ENCODE measurements at places on chromosomes 13 and 19.

- DNase-seq, result no peak
Observed at GRCh38 chr19:15974856-15975255, 26.0 kb downstream of the OR10H4 start.

- DNase-seq, result no peak
Observed at GRCh38 chr13:94157705-94158218, 321.7 kb downstream of the DCT start.

GRCh38 chr19:19486343-19487076 lies 28.8 kb downstream of the TSSK6 start:
- DNase-seq, result no peak

GRCh38 chr19:10670876-10671804 lies 17.0 kb downstream of the ILF3 start:
- no peak for DNase-seq

GRCh38 chr13:113802761-113803160 lies 43.7 kb downstream of the TMEM255B start:
- no peak for DNase-seq

DNA sequence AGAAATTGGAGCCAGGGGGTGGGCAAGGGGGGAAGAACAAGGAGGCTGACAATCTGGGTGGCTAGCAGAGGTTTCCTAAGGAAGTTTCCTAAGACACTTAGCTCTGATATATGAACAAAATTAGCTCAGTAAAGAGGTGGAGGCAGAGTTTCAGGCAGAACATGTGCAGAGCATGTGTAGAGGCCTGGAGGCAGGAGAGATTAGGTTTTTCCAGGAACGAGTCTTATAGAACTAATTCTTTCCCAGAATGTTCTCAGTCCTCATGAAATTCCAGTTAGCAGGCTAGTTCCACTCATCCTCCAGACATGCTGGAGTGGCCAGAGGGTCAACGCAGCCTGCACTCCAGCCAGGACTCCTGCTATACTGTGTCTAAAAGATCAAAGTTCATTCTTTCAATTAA lies 184.7 kb downstream of the LACC1 start:
- DNase-seq, result no peak
